ENCODE measurements at places on chromosomes 12 and 14.

DNA sequence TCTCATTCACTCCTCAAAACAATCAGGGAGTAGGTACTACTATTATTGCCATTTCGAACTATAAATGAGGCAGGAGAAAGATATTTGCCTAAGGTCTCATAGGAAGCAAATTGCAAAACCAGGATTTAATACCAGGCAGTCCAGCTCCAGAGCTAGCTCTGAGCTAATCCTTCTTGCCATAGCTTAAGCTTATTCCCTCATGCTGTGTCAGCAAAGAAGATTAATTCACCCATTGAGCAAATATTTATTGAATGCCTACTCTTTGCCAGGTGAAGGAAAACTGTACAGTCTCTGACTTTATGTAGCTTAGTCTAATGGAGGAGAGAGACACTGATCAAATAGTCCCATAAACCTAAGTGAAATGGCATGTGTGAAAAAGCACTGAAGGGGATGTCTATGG lies 19.5 kb downstream of the KCNA5 start:
- DNase-seq = no peak

DNA sequence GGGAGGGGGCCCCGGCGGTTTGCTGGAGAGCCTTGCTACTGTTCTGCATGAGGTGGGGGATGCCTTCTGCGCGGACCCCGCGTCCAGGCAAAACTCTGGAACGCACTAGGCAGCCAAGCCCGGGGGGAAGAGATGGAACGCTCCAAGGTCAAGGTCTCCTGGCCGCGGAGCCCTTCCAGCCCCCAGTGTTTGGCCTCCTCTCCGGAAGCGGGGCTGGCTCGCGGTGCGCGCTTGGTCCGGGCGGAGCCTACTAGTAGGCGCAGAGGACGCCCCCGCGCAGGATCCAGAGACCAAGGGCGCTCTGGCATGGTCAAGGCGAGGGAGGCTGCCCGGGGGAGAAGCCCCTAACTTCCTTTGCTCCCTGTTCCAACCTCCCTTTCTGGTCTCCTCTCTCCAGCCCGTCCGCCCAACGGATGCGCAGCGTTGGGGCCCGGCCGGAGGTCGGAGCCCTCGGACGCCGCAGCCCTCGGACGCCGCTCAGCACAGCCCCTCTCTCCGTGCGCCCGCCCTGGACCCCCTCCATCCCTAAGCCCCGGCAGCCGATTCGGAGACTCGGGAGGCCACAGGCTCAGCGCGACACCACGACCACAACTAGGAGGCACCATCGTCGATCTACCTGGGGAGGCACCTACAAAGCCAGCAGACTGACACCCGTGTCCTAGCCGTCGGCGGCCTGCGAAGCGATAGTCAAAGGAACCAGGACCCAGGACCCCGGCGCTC lies 669 bp upstream of the KCNK13 start:
- no peak for DNase-seq

DNA sequence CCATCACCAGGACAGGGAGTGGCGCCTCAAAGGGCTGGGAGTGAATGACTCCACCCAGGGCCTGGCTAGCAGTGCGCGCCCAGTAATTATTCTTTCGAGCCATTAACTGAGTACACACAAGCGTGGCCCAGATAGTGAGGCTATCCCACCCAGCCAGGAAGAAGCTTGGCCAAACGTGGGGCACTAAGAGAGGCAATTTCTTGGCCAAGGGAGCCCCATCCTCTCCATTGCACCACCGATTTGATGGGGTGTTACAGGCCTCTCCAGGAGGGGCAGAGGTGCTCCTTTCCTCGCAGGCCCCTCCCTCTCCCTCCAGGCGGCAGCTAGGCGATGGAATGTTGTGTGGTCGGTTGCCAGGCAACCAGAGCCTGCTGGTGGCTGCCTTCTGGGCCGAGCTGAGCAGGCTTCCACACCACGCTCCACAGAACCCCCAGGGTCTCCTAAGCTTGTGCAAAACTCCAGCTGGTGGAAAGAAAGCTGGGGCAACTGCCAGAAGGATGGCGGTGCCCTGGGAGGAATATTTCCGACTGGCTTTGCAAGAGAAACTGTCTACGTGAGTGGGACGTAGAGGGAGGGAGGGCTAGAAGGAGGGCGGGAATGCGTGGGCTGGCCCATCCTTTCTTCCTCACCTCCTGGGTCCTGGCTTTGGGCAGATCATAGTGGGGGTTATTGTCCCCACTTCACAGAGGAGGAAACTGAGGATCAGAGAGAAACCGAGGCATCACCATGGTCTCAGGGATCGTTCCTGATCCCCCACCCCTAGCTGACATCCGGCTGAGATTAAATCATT lies at the start of gene CFAP73:
CFAP73 (plus strand) TSS at position 364 of the 790 bp plus-strand sequence; CDS start at position 498, 134 bp downstream.
- peak; percentile 98 for DNase-seq

DNA sequence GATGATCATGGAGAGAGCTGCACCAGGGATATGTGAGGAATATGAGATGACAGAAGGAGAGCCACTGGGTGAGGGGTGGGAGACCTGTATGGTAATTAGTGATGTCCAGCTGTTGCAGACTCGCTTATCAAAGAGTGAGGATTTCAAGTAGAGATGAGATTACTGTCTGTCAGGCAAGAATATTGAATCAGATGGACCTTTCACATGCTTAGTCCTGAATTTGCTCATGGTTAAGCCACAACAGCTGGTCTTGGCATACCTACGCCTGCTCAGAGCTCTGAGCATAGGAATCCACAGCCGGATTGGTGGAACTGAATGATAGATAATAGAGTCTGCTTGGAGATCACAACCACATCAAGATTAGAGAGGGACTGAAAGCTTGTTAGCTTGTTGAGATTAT lies 115.2 kb upstream of the ARHGAP5 start:
- DNase-seq = no peak

DNA sequence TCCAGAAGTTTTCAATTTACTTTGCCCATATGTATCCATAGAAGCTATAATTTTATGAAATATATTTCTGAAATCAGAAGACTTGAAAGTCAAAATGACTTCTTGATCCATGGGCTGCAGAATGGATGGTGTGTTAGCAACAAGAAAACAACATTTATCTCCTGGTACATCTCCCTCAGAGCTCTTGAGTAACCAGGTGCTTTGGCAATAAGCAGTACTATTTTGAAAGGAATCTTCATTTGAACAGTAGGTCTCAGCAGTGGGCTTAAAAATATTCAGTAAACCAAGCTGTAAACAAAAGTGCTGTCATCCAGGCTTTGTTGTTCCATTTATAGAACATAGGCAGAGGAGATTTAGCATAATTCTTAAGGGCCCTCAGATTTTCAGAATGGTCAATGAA lies 100.4 kb downstream of the SLC38A1 start:
- DNase-seq = no peak

- DNase-seq = no peak
These were observed 32.1 kb downstream of the PPFIBP1 start for GRCh38 chr12:27555925-27556778.

DNA sequence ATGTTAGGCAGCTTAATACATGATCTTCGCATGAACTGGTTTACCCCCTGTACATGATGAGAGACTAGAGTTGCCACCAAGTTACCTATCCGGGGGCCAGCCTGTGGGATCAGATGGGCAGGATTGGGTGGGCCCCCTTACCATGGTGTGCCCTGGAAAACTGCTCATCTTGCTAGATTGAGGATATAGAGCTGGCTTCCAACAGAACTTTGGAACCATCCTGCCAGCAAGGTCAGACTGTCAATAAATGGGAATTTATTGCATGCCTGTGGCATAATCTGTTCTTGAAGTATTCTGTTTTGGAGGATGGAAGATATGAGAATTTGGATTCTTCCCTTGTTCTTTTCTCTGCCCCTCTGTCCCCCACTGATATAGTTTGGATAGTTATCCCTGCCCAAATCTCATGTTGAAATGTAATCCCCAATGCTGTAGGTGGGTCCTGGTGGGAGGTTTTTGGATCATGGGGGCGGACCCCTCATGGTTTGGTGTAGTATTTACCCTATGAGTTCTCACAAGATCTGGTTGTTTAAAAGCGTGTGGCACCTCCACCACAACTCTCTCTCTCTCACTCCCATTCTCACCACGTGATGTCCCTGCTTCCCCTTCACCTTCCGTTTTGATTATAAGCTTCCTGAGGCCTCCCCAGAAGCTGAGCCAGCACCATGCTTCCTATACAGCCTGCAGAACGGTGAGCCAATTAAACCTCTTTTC lies 3.7 kb upstream of the TM9SF1 start:
- DNase-seq = no peak

- peak; percentile 77 for DNase-seq
These were observed 127.0 kb downstream of the ERC1 start for GRCh38 chr12:1117970-1118563.

- DNase-seq = no peak
These were observed 250.6 kb downstream of the RGS6 start for GRCh38 chr14:72182708-72183432.

- no peak for DNase-seq
These were observed 27.5 kb downstream of the WIF1 start for GRCh38 chr12:65093606-65094005.

- peak; percentile 74 for DNase-seq
These were observed 200.7 kb upstream of the FOXN3 start for GRCh38 chr14:89617481-89618329.

- DNase-seq = no peak
These were observed 26.1 kb downstream of the JDP2 start for GRCh38 chr14:75453817-75454434.

GRCh38 chr14:74595006-74595735 lies 16.9 kb downstream of the LTBP2 start:
- peak; percentile 83 for DNase-seq

- no peak for DNase-seq
These were observed 378.4 kb downstream of the SEC23A start for GRCh38 chr14:38724621-38725020.
